Brain pericyte (primary cell): ENCODE measurements at places on chromosomes 3 and 15.

DNA sequence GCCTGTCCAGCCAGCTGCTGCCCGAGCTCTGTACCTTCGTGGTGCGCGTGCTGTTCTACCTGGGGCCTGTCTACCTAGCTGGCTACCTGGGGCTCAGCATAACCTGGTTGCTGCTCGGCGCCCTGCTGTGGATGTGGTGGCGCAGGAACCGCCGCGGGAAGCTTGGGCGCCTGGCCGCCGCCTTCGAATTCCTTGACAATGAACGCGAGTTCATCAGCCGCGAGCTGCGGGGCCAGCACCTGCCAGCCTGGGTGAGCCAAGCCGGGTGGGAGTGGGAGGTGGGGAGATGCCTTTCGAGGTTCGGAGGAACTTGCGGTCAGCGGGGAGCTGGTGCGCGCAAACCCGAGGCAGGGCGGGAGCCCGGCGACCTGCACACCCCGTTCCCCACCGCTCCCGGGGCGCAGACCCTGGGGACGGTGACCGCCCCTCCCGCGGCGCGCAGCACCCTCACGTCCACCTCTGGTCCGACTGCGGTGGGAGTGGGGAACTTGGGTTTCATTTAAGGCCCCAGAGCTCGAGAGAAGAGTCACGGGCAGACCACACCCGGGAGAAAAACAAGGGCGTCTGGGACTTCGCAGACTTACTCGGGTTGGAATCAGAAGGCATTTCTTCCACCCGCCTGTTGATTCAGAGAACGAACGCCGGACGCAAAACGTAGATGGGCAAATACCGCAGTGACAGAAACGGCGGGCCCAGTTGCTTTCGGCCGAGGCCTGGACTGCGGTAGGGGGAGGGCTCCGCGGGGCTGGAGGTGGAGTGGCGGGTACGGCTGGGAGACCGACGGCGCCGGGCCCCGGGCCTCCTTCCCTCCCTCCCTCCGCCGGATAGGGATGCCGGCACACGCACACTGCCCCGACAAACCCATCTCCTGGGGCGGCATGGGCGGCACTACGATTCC is 708 bp downstream of the ESYT3 start:
- DNase-seq = no peak

GRCh38 chr3:9345041-9345440 is 17.8 kb upstream of the THUMPD3 start:
- no peak for DNase-seq

DNA sequence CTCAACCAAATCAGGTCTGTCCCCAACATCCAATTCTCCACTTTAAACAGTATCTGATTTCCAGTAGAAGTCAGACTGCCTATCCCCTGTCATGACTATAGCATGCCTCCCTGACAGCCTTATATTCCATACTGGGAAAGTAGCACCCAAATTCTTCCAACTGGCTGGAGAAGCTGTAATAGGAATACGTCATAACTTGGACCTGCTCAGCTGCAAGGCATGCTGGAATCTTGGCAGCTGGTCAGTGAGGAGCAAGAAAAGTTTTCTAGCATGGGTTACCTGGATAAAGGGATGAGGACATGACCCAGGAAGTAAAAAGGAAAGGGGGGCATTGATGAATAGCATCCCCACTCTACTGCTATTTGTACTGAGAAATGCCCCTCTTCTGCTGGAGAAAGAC is 8.9 kb downstream of the SEMA5B start:
- no peak for DNase-seq

GRCh38 chr3:177144922-177145321 is 52.4 kb downstream of the TBL1XR1 start:
- no peak for DNase-seq

GRCh38 chr3:89802881-89803280 is 695.5 kb downstream of the EPHA3 start:
- no peak for DNase-seq

- DNase-seq = no peak
Measured at GRCh38 chr3:59717679-59718205, 667.9 kb upstream of the CFAP20DC start.

DNA sequence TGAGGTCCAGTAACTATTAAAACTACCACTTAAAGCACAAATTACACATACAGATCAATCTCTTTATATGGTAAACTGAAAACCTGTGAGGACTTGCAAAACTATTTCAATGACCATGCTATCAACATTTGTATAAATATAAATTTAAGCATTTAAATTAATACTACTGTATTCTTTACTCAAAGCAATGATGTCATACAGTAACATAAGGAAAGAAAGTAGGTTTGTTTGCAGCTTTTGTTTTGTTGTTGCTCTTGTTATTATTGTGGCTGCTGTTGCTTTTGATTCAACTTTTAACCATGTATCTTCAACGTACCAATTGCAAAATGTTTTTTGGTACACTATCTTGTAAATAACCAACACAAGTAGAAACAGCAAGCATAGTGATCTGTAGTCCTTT is 22.0 kb downstream of the CBLB start:
- no peak for DNase-seq

DNA sequence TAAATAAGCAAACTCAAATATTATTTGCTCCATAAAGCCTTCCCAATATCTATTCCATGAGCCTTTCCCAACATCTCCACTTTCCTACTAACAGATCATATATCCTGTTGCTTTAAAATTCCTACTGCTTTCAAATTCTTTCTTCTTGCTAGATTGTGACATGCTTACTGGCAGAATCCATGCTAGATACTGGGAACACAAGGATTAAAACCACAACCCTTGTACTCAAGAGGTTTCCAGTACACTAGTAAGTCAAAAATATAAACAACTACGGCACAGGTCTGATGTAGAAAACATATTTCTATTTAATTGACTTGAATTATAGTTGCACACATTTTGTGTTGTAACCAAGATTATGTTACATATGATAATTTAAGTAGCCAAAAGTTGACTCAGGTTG is 275.0 kb downstream of the ZBTB20 start:
- no peak for DNase-seq
